Fibroblast of the aortic adventitia (primary cell): ENCODE measurements at places on chromosomes 3 and 15.
A peak's percentile ranks its signal among the peaks of the same experiment; 100 is the strongest.

DNA sequence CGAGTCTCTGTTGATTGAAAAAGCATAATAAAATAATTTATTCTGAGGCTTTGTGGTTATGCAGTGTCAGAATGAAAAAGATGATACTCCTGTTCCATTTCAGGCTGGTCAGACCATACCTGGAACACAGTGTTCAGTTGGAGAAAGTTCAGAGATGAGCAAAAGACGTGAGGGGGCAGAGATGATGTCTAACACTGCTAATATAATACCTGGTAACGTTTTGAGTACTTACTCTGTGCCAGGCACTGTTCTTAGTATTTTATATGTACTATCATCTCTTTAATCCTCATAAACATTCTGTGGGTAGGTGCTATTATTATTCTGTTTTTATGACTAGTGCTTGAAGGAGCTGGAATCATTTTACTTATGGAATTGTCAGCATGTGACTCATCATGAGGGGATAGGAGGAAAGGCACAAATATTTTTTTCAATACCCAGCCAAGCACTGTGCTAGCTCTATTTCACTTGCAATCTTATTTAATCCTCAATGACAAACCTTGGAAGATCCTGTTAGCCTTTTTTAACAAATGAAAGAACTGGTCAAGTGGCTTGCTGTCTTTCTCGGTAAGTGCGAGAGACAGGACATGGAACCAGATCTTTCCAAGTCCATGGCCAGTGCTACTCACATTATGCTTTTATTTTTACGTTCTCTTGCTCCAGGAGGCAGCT is 31.8 kb downstream of the IQGAP1 start:
- DNase-seq = peak; percentile 88

DNA sequence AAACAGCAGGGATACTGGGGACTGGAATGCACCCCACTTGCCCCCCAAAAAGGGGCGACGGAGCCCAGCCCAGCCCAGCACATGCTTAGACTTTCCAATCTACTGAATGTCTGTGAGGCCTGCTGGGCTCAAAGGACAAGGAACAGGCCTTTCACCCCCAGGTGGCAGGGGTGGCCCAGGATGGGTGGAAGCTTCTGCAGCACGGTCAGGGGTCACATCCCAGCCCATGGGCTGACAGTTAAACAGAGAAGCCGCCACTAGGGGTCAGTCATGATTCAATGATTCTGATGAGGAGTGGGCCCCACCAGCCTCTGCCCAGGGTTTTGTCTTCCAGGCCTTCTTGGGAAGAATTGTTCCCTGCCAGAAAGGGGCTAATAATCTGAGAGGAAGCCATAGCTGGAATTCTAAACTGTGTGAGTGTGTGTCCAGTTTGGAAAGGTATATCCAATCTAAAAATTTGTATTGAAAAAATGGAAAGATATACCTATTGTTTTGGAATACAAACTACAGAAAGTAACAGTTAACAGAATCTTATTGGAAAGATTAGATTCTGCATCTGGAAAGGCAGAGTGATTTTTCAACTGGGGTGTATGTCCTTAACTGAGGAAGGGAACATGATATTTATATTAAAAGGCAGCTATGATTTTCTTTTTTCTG is 2.2 kb downstream of the CHRNB4 start:
- DNase-seq = peak; percentile 36

- DNase-seq = no peak
Observed at GRCh38 chr3:119849126-119849525, 67.2 kb downstream of the NR1I2 start.

- peak; percentile 27 for DNase-seq
Observed at GRCh38 chr3:71099997-71100719, 483.4 kb downstream of the FOXP1 start.

DNA sequence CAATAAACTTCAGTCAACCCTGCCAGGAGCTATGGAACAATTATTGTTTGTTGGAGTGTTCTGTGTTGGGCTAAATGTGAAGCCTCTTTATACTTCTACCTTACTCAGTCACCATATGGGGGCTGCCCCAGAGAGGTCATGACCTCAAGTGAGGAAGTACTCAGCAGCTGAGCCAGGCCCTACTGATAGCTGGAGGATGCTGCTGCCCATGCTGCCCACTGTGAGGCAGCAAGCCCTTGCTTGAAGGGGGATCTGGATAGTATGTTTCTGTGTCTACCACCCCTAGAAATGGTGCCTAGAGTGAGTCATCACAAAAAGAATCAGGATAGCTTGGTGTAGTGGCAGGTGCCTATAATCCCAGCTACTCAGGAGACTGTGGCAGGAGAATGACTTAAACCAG is 4.5 kb upstream of the RPL24 start:
- no peak for DNase-seq

- DNase-seq = peak; percentile 67
Observed at GRCh38 chr3:49279376-49279775, 2.3 kb upstream of the C3orf62 start.

DNA sequence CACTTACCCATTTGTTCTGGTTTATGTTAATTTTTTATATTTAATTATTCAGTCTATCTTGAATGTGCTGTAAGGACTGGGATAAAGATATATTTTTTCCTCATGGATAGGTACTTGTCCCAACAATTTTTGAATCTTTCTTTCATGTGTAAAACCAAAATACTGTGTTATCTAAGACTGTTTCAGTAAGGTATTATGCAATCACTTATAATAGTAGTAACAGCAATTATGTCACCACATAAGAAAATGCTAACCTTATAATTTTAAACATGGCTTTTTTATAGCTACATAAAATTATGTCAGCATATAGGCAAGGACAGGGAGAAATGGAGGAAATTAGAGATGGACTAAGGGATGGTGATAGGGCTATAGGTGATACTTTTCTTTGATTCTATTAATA is 2.9 kb upstream of the CTDSPL start:
- DNase-seq = peak; percentile 25

GRCh38 chr15:81074773-81075172 is 59.3 kb upstream of the CFAP161 start:
- no peak for DNase-seq

- DNase-seq = peak; percentile 91
Observed at GRCh38 chr3:141105828-141106628, 54.9 kb downstream of the SPSB4 start.

GRCh38 chr3:186239321-186239720 is 122.7 kb downstream of the DGKG start:
- DNase-seq = no peak

- no peak for DNase-seq
Observed at GRCh38 chr3:68006646-68007045, 352.2 kb upstream of the SUCLG2 start.

DNA sequence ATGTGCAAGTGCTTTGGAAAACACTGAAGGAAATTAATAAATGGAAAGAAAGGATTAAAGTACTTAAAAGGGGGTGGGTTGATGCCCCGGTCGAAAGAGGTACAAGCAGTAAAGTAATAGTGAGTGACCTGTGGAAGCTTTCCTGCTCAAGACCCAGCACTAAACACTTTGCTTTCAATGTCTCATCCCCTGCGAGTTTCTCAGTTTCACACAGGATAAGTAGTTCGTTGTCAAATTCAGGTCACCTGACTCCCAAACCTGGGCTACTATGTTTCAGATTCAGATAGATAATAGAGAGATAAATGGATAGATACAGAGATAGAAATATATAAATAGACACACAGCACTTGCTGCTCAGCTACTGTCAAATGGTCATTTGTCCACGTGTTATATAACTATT is 19.6 kb downstream of the STAC start:
- DNase-seq = no peak
